ENCODE measurements at places on chromosomes 2 and 18.
A peak's percentile ranks its signal among the peaks of the same experiment; 100 is the strongest.

- no peaks in the 10 kb centered on the region for H3K4me1 ChIP-seq
- peaks cover 36% of the 10 kb centered on the region for H3K36me3 ChIP-seq
- no peak overlapping the region for H3K4me3 ChIP-seq
- no peak overlapping the region for H3K27ac ChIP-seq
- no peak for DNase-seq
Observed at GRCh38 chr2:227534714-227535113, 62.8 kb downstream of the AGFG1 start.

DNA sequence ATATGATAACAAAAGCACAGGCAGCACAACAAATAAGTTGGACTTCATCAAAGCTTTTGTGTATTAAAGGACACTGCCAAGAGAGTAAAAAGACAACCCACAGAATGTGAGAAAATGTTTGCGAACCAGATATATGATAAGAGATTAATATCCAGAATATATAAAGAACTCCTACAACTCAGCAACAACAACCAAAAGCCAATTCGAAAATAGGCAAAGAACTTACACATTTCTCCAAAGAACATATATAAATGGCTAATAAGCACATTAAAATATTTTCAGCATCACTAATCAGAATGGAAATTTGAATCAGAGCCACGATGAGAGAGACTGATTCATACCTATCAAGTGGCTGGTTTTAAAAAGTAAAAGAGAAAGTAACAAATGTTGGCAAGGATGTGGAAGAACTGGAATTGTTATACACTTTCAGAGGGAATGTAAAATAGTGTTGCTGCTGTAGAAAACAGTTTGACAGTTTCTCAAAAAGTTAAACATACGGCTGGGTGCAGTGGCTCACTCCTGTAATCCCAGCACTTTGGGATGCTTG is 25.2 kb downstream of the EPB41L5 start:
- no peak overlapping the region for H3K27ac ChIP-seq
- DNase-seq = no peak
- no peaks in the 10 kb centered on the region for H3K27me3 ChIP-seq
- no peak overlapping the region for H3K4me3 ChIP-seq
- no peaks in the 10 kb centered on the region for H3K4me1 ChIP-seq
- no peaks in the 10 kb centered on the region for H3K36me3 ChIP-seq

DNA sequence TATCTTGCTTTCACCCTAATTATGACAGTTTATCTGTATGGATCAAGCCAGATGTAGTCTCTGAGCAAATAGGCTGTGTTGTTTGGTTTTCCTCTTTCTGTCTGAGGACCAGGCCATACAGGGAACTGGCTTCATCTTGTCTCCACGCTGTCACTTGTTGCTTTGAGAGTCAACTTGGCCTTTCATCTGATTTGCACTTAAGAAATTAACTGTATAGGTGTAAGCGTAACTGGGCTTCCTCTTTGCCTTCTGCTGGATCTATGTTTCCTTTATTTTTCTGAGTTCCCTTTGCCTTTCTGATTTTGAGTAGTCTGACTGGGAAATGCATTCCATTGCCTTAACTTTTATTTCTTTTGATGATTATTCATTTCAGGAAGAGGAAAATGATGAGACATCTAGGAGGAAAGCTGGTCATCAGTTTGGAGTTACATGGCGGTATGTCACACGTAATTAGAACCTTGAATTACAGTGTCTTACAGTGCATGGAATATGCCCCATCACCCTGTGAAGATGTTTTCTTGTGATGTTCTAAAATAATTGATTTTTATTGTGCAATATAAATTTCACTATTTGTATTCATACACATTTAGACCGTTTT is 17.4 kb downstream of the PTCD3 start:
- DNase-seq = no peak
- H3K27me3 ChIP-seq = no peaks in the 10 kb centered on the region
- peaks cover 96% of the 10 kb centered on the region for H3K36me3 ChIP-seq
- H3K27ac ChIP-seq = no peak overlapping the region
- H3K4me3 ChIP-seq = no peak overlapping the region

GRCh38 chr2:227871375-227871791 is at the start of gene DAW1:
DAW1 (plus strand) TSS chr2:227871631; CDS start chr2:227871690, 59 bp downstream.
- no peak for DNase-seq
- H3K27ac ChIP-seq = no peak within 1 kb of the TSS
- no peaks in the 10 kb centered on the region for H3K27me3 ChIP-seq
- peak within 1 kb of the TSS; percentile 42 for H3K4me3 ChIP-seq
- H3K36me3 ChIP-seq = no peaks in the 10 kb centered on the region

- no peaks in the 10 kb centered on the region for H3K27me3 ChIP-seq
- no peak overlapping the region for H3K4me3 ChIP-seq
- no peak for DNase-seq
- H3K4me1 ChIP-seq = no peaks in the 10 kb centered on the region
- peaks cover 6% of the 10 kb centered on the region for H3K36me3 ChIP-seq
Observed at GRCh38 chr2:156512451-156512850, 76.3 kb downstream of the GPD2 start.

DNA sequence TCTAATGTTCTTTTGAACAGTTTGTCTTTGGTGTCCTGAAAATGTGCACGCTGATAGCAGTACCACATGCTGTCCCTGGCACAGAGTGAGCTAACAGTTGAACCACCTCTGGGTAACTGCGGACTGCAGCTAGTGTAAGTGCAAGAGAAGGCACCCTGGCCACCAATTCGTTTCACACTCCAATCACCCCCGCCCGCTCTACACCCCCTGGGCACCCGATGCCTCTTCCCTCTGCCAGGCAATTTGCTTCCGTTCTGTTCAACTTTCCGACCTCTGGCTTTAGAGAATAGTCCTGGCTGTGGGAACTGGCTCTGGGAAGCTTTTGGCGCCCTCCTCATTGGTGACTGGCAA is 1.4 kb downstream of the DOCK10 start:
- H3K4me1 ChIP-seq = peaks cover 3% of the 10 kb centered on the region
- H3K27me3 ChIP-seq = peaks cover 38% of the 10 kb centered on the region
- H3K4me3 ChIP-seq = no peak overlapping the region
- DNase-seq = no peak
- no peak overlapping the region for H3K27ac ChIP-seq

- no peak overlapping the region for H3K27ac ChIP-seq
- no peaks in the 10 kb centered on the region for H3K4me1 ChIP-seq
- no peak overlapping the region for H3K4me3 ChIP-seq
- no peaks in the 10 kb centered on the region for H3K27me3 ChIP-seq
Observed at GRCh38 chr2:58215429-58215828, 25.7 kb downstream of the FANCL start.

- H3K4me3 ChIP-seq = no peak overlapping the region
- no peaks in the 10 kb centered on the region for H3K36me3 ChIP-seq
- no peak for DNase-seq
- H3K4me1 ChIP-seq = peaks cover 3% of the 10 kb centered on the region
- H3K27me3 ChIP-seq = no peaks in the 10 kb centered on the region
Observed at GRCh38 chr2:71478806-71479205, 25.4 kb downstream of the DYSF start.

DNA sequence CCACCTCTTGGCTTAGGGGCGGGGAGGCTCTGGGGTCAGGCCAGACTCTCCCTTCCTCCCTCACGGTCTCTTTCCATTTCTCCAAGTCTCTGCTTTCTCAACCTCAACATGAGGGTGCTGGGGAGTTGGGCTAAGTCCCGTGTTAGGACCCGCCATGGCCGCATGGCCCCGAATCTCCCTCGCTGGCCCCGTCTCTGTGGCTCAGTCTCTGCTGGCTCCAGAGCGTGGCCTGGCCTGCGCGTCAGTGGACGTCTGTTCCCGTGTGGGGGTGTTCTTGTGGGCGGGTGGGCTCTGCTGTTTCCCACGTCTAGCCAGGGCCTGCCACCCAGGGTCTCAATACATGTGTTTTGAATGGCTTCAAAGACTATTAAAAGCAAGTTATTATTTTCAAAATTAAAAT is 12.4 kb downstream of the ALLC start:
- no peaks in the 10 kb centered on the region for H3K36me3 ChIP-seq
- no peak overlapping the region for H3K4me3 ChIP-seq
- H3K27ac ChIP-seq = no peak overlapping the region
- no peaks in the 10 kb centered on the region for H3K27me3 ChIP-seq
- no peaks in the 10 kb centered on the region for H3K4me1 ChIP-seq
- DNase-seq = peak; percentile 31

DNA sequence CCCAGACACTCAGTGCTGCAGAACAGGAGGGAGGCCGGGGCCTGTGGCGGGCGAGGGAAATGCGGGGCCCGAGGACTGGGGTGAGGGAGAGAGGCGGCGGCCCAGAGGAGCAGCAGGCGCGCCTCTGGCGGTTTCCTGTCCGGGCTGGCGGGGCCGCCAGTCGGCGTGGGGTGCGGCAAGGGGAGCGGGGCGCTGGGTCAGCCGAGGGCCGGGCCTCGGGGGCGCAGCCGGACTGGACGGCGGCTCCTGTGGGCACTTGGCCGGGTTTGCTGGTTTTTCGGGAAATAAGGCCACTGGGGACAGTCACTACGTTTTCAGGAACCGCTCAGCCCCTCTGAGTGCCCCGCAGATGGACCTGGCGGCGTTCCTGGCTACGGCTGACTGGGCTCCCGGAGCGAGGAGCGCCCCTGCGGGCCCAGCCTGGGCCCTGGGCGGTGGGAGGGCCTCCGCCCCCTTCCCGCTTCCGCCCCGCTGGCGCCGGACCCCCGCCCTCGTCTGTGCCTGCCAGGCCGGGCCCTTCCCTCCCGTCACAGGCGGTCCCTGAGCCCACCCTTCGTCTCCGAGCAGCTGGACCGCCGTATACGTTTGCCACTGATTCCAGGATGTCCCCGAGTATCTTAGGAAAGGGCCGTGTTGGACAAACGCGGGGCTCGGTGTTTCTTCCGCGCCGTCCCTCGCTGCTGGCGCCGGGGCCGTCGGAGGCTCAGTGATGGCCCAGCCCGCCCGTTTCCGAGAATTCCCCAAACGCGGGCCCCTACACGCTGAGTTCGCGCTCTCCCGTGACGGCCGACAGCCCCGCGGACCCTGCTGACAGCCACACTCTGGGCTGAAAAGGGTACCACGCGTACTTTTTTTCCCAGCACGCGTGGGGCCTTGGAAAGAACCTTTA is 84.6 kb downstream of the FAM210A start:
- DNase-seq = no peak
- H3K27me3 ChIP-seq = peaks cover 9% of the 10 kb centered on the region
- no peaks in the 10 kb centered on the region for H3K36me3 ChIP-seq
- H3K4me1 ChIP-seq = no peaks in the 10 kb centered on the region
- H3K27ac ChIP-seq = no peak overlapping the region

DNA sequence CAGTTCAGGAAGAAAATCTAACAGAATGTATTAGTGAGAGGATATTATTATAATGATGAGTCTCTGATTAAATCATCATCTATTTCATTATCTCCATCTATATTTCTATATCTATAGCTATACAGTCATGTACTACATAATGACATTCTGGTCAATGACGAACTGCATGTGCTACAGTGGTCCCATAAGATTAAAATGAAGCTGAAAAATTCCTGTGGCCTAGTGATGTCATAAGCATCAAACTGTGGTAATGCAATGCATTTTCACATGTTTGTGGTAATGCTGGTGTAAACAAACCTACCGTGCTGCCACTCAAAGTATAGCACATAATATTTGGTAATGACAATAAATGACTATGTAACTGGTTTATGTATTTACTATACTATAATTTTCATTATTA is 1127.9 kb upstream of the CHAC2 start:
- no peaks in the 10 kb centered on the region for H3K4me1 ChIP-seq
- no peaks in the 10 kb centered on the region for H3K27me3 ChIP-seq
- DNase-seq = no peak
- H3K27ac ChIP-seq = no peak overlapping the region

- H3K27ac ChIP-seq = no peak overlapping the region
- no peak for DNase-seq
- no peaks in the 10 kb centered on the region for H3K36me3 ChIP-seq
- H3K27me3 ChIP-seq = no peaks in the 10 kb centered on the region
Observed at GRCh38 chr2:217075268-217076057, 215.6 kb upstream of the TNP1 start.

DNA sequence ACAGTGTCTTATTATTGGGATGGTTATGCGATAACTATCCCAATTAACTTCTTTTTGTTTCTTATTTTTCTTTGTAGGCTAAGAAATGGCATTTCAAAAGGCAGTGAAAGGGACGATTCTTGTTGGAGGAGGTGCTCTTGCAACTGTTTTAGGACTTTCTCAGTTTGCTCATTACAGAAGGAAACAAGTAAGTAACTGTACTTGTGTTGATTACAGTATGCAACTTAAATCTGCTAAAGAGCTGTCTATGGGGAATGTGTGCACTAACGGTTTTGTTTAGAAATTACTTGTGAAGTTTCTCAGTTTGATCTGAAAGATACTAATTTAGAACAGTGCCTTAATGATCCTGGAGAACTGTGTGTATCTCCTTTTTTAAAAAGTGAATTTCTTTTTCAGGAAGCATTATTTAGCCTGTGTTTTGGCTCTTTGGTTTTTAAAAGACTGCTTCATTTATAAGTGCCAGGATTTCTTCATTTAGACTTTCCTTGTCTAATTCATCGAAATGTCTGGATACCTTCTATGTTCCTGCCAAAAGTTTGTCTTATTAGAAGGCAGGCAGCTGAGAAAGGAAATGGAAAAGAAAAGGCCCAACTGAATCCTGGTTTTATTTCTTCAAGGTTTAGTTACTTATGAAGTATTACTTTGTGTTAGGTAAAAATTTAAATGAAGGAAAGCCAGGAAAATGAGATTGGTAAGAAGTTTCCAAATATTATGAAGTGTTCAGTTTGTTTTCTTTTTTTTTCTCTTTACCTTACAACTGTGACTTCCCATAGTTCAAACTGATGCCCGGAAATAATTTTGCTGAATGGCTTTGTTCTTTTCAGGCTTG is 40.1 kb downstream of the GPD2 start:
- H3K4me1 ChIP-seq = no peaks in the 10 kb centered on the region
- H3K27me3 ChIP-seq = no peaks in the 10 kb centered on the region
- no peak overlapping the region for H3K4me3 ChIP-seq
- no peak overlapping the region for H3K27ac ChIP-seq
- DNase-seq = no peak

DNA sequence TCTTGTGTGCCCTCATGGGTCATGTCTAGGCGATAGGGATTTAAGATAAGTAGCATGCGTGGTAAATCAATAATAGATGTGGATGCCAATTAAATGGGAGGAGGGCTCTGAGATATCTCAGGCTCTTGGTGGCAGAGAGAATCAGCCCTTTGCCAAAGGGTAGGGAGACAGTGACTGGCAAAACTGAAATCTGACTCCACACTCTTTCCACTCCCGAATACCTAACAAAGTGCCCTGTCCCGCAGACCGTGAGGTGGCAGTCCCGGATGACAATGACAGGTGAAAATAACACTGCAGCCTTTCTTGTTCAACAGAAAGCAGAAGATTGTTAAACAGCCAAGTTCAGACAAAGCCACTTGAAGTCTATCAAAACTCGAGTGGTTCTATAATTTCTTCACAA is 47.0 kb downstream of the C2orf76 start:
- H3K36me3 ChIP-seq = no peaks in the 10 kb centered on the region
- H3K4me3 ChIP-seq = no peak overlapping the region
- no peak for DNase-seq

- no peak overlapping the region for H3K4me3 ChIP-seq
- no peak overlapping the region for H3K27ac ChIP-seq
- H3K27me3 ChIP-seq = no peaks in the 10 kb centered on the region
- no peaks in the 10 kb centered on the region for H3K36me3 ChIP-seq
Observed at GRCh38 chr2:191316246-191316994, 71.2 kb downstream of the MYO1B start.
